ENCODE measurements at places on chromosomes 7 and 10.

- no peak for DNase-seq
These were observed 33.8 kb upstream of the RBM20 start for GRCh38 chr10:110610308-110610774.

DNA sequence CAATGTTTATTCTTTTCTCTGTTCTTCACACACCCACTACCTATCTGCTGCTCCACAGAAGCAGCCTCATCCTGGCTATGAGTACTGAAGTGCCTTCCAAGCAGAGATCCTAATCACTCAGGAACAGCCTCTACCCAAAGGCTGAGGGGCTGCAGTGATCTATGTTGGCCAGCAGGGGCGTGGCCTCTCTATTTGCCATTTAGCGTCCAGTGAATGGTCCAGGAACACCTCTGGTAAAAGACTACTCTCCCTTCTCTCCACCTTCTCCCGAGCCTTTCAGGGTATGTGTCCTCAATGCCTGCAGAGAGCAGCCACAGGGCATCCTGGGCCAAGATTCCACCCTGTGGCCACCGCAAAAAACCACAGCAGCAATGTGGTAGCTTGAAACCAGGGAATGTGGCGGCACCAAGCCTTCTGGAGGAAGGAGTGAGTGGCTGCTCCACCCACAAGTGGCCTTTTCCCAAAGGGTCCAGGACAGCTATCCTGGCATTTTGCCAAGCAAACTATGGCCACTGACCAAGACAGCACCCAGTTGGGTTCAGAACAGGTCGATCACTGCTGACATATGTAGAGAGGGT, 70.9 kb downstream of the SYPL1 start:
- DNase-seq = no peak

- DNase-seq = no peak
These were observed 121.6 kb downstream of the CDK6 start for GRCh38 chr7:92714767-92715166.

- DNase-seq = no peak
These were observed 63.4 kb upstream of the POT1 start for GRCh38 chr7:124992851-124993562.

DNA sequence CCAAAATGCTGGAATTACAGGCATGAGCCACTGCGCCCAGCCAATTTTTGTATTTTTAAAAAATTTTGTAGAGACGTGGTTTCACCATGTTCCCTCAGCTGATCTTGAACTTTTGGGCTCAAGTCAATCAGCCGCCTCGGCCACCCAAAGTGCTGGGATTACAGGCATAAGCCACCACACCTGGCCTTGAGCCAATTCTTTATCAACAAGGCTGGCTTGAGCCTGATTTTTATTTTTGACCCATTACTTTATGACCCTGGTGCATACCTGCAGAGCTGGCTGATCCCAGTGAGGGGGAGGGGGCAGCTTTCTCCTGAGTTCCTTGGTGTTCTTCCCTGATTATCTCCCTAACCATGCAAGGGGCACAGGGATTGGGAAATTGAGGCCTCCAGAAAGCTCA, 15.8 kb upstream of the CPA1 start:
- no peak for DNase-seq

- no peak for DNase-seq
These were observed 259.4 kb downstream of the CCSER2 start for GRCh38 chr10:84587789-84588188.

- DNase-seq = no peak
These were observed 315.1 kb downstream of the BBS9 start for GRCh38 chr7:33444511-33444910.

DNA sequence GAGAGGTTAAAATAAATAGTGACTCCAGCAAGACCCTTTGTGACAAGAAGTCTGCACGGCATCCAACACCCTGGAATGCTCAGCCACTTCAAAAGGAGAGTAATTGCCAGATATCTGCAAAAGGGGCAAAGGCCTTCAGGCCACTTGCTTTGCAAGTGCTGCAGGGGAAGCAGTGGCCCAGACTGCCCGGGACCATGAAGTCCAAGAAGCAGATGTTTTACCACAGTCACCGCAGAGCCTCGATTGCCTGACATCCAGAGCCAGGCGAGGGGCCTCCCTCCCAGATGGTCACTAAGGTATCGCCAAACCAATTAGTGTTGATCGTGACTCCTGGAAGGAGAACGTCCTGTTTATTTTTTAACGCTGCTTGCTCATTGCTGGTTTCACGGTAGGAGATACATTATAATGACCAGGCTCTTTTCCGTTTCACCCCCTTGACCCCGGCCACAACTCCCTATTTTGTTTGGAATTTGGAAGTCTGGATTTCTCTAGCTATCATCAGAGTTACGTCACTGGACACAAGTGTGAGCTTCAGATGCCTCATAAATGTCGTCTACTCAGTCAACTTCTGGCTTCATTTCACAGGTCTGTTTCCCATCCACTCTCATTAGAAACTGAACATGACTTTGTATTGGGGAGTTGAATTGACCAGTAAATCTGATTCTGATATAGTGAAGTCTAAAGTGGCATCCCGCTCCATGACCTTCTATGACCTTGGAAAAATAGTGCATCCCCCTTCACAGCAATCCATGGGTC, 276.2 kb downstream of the WDR11 start:
- DNase-seq = no peak

DNA sequence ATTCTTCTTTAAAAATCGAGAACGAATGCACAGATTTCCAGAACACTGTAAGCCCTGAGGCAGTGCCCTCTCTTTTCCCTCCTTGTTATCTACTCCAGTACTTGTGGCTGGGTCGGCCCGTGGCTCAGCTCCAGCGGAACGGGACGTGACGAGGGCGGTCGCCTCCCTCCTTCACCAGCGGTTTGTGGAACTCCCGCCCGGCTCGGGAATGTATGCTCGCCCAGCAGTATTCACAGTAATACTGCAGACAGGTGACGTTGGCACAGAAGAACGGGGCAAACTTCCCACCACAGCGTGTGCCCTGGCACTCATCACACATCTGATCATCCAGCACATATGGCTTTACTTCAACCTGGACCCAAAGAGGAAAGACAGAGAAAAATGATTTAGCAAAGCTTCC, 128.5 kb downstream of the BTAF1 start:
- DNase-seq = no peak

DNA sequence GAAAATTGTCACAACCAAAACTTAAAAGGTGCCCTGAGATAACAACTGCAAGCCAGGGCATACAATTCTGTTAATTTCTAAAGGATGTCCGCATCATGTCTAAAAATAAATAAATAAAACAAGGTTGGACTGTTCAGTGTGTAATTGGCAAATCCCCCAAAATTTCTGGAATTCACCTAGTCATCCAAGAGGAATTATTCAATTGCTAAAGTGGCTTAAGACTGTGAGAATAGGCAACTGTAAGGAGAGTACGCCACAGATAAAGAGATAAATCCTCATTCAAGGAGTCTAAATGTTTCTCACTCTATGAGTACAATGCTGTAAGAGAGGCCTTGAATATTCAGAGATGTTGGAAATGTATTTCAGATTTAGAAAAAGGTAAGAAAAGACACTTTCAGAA, 37.2 kb downstream of the PIK3AP1 start:
- no peak for DNase-seq

GRCh38 chr7:134328900-134329299, 12.2 kb upstream of the SLC35B4 start:
- no peak for DNase-seq

- no peak for DNase-seq
These were observed 1269.8 kb downstream of the XPNPEP1 start for GRCh38 chr10:108653531-108653930.

GRCh38 chr7:94970085-94970576, 62.7 kb downstream of the PPP1R9A start:
- DNase-seq = no peak

- DNase-seq = no peak
These were observed 30.7 kb downstream of the ANKIB1 start for GRCh38 chr7:92276460-92276864.

DNA sequence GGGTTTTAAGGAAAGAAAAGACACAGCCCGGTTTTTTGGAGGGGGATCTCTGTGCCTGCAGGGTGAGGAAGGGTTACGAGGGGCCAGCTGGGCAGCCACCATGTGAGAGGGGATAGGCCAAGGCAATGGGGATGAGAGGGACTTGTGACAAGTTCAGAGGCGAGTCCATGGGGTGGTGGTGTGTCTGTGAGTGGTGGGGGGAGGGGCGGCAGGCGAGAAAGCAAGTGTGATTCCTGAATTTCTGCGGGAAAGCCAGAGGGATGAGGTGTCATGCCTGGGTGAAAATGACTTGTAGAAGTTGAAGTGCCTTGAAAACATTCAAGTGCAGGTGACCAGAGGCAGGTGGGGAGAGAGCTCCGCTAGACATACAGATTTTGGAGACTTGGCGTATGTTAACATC, 61.0 kb upstream of the RNF32 start:
- DNase-seq = no peak

- no peak for DNase-seq
These were observed 384.4 kb downstream of the TCERG1L start for GRCh38 chr10:130927157-130927556.

DNA sequence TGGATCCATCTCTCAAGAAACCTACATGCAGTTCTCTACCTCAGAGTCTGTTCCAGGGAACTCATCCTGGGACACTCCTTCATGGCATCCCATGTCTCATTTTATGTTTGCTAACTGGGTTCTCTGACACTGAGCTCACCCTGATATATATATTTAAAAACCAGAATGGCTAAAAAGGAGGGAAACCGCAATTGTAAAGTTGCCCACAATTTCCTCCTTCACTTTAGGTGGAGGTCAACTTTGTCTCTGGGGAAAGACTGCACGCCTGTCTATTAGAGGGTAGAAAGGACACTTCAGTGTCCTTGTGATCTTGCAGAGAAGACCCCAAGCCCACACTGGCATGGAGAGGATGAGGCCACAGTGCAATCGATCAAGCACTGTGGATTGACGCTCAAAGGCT, 131.7 kb downstream of the TEX36 start:
- DNase-seq = no peak

- DNase-seq = no peak
These were observed 16.0 kb downstream of the HDAC9 start for GRCh38 chr7:18511351-18512140.

DNA sequence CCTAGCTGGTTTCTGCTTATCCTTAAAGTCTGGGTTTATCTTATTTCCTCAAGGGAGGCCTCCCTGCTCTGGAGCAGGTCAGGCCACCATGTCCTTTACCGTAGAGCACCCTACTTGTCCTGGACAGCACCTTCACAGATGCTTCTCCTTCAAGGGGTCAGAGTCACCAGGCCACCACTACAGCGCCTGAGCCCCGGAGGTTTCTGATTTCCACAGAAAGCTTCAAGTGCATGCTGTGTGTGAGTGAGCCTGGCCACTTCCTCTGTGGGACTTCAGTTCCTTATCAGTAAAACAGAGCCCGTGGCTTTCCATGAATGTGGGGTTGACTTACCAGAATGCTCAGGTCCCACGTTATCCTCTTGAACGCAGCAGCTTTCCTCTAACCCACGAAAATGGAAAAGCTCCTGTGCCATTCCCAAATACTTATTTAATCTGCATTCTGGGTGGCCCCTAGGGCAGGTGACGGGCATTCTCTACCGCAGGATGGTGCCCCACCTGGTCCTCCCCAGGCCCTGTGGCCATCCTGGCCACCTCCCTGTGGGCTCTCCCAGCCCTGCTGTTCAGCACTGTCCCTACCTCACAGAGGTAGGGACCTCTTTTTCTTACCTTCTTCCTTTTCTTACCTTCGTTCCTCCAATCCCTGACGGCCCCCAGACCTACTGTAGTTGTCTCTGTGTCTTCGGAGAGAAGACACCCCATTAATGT, 1.4 kb upstream of the DOCK1 start:
- DNase-seq = no peak

DNA sequence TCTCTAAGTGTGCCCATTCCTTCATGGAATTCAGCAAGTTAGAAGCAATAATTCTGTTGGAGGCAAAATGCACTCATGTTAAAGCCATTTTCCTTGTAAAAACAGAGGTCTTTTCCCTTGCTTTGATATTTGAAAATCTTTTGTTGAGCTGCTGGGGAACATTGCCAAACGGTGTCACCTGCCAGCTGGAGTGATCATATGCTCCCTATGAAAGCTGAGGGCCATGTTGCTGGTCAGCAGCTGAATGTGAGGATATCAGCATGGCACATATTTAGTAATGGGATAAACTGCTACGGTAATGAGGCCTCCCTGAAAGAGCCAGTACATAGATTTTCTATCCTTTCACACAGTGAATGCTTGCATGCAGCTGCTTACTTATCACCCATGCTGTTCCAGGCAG, 224.3 kb downstream of the THSD7A start:
- no peak for DNase-seq

GRCh38 chr7:38781991-38782390, 127.0 kb downstream of the VPS41 start:
- no peak for DNase-seq

- DNase-seq = no peak
These were observed 33.5 kb upstream of the DDC start for GRCh38 chr7:50598460-50599343.

- DNase-seq = no peak
These were observed 109.8 kb upstream of the NOBOX start for GRCh38 chr7:144513334-144513733.

GRCh38 chr10:113169853-113170460, 219.9 kb downstream of the TCF7L2 start:
- DNase-seq = no peak

- no peak for DNase-seq
These were observed 3.6 kb downstream of the ADCK2 start for GRCh38 chr7:140676306-140676705.

DNA sequence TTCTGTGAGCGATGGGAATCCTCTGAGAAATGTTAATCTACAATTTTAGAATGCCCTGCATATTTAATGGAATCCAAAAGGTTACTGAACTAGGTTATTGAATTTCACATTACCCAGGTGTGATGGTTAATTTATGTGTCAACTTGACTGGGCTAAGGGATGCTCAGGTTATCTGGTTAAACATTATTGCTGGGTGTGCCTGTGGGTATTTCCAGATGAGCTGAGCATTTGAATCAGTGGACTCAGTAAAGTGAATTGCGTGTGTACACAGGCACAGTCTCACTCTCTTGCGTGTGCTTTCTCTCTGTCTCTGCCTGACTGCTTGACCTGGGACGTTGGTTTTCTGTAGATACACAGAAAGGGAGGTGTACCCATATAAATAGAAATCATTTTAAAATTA, 21.7 kb downstream of the RNF32 start:
- no peak for DNase-seq

DNA sequence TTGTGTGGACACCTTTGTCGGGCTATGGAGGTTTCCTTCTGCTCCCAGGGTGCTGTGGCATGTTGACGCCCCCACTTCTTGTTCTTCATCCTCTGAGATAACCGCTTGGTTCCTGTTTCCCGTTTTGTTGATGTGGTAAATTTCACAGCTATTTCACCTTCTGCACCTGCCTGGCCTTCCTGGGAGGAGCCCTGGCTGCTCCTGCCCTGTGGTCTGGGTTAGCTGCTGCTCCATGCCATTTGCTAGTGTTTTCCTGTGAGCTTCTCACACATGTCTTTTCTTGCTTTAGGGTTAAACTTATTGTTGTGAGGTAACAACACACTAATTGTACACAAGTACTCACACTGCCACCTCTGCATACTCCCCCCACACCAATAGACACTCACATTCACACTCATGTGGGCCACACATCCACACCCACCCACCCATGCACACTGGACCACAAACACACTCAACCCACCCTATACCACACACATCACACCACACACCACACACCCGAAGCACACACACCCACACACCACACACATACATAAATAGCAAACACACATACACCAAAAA, 46.5 kb upstream of the MSMB start:
- DNase-seq = no peak
